Activated T-helper 1 cell treated with anti-CD3 and anti-CD28 coated beads, Interleukin-12 subunit alpha, Interleukin-12 subunit beta, Interleukin-2, Interleukin-4 antibody, amounts not matched to agents 30 ng/mL and 10 ng/mL and 1 ng/mL, durations not matched to agents 14 hours and 24 hours and 36 hours (primary cell): ENCODE measurements at places on chromosomes 16 and 17. TPM values are rescaled to one million over a fixed set of nuclear protein-coding genes. Genes with fewer than 3 reads are reported as not detected.

The MYH11 gene
- not detected in 2 replicates for total RNA-seq

The SRL gene
- not detected in 2 replicates for total RNA-seq

The GCSH gene
- total RNA-seq = 16.5 and 19.1 TPM in 2 replicates

DNA sequence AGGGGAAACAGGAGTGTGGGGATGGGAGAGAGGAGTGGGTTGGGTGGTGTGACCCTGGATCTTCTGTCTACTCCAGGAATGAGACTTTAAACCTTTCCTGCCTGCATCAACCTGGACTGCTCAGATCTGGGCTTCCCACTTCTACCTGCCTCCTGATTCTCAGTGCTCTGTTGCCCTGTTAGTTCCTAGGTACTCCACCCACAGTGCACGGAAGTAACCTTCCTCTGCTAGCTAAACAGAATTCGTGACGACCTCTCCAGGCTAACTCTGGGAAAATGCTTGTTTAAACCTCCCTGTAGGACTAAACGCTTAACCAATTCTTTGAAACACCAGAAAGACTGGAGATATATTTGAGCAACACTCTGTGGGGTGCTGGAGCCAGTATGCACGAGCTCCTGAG lies 83.4 kb upstream of the CLEC3A start:
- no peaks in the 10 kb centered on the region for H3K4me1 ChIP-seq
- peaks cover 2% of the 10 kb centered on the region for H3K27me3 ChIP-seq
- no peak overlapping the region for H3K4me3 ChIP-seq
- H3K27ac ChIP-seq = no peak overlapping the region
- no peaks in the 10 kb centered on the region for H3K36me3 ChIP-seq

DNA sequence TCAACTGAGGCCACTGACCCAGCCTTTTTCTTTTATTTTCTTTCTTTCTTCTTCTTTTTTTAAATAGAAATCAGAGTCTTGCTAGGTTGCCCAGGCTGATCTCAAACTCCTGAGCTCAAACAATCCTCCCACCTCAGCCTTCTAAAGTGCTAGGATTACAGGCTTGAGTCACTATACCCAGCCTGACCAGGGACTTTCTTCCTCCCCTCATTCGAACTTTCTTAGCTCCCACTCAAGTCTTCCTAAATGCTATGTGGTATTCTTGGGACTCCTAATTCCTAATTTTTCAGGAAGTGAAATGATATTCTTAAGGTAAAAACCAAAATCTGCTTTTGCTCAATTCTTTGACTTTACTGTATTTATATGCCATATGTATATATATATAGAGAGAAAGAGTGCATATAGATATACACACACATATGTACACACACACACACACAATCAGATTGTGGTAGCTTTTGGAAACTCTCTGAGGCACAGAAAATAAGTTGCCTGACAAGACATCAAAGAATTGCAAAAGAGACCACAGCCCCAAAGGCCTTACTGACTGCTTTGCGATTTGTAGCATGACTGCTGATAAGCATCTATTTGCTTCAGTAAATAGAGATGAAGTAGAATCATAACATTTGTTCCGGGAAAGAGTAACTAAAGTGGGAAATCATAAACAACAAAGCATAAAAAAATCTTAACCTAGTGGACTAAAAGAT lies 9.5 kb upstream of the AMZ2 start:
- no peaks in the 10 kb centered on the region for H3K27me3 ChIP-seq
- H3K4me1 ChIP-seq = peaks cover 53% of the 10 kb centered on the region
- H3K4me3 ChIP-seq = peak overlapping the region; percentile 82
- H3K36me3 ChIP-seq = peaks cover 5% of the 10 kb centered on the region

- H3K4me1 ChIP-seq = peaks cover 22% of the 10 kb centered on the region
- peaks cover 19% of the 10 kb centered on the region for H3K36me3 ChIP-seq
- H3K27me3 ChIP-seq = no peaks in the 10 kb centered on the region
- H3K27ac ChIP-seq = no peak overlapping the region
Observed at GRCh38 chr16:27208081-27208680, 4.9 kb downstream of the KDM8 start.
